Stimulated activated CD4-positive, alpha-beta T cell treated with anti-CD3 and anti-CD28 coated beads, TNF-alpha, amount 100 ng/mL, for 1 hour (primary cell): ENCODE measurements at places on chromosomes 13 and 19.
A peak's percentile ranks its signal among the peaks of the same experiment; 100 is the strongest.

DNA sequence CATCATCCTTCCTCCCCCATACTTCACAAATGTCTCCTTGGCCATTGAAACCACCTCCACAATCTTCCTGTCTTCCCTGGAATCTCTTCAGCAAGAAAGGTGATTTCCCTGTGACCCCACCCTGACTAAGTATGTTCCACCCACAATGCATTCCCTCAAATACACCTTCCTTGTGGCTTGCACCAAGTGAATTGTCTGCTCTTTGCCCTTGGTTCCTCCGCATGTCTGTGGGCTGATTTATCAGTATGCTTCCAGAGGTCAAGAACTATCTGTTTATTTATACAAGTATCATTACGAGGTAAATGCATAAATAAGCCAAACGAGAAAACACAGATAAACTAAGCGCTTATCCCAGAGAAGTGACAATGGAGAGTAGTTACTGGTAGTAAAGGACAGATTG is 45.4 kb upstream of the POMP start:
- no peak for DNase-seq

GRCh38 chr19:45440873-45441654 is 17.3 kb upstream of the ERCC1 start:
- no peak for DNase-seq

DNA sequence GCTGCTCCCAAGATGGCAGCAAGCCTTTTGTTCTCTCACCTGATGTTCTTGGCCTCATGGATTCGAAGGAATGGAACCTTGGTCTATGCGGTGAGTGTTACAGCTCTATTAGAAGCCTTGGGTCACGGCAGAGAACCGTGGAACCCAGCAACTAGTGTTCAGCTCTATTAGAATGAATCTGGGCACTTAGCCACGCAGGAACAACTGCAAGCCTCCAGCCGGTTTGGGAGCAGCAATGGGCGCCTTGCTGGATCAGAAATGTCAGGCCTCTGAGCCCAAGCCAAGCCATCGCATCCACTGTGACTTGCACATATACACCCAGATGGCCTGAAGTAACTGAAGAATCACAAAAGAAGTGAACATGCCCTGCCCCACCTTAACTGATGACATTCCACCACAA is 1100.7 kb upstream of the PRR20A start:
- DNase-seq, result no peak

DNA sequence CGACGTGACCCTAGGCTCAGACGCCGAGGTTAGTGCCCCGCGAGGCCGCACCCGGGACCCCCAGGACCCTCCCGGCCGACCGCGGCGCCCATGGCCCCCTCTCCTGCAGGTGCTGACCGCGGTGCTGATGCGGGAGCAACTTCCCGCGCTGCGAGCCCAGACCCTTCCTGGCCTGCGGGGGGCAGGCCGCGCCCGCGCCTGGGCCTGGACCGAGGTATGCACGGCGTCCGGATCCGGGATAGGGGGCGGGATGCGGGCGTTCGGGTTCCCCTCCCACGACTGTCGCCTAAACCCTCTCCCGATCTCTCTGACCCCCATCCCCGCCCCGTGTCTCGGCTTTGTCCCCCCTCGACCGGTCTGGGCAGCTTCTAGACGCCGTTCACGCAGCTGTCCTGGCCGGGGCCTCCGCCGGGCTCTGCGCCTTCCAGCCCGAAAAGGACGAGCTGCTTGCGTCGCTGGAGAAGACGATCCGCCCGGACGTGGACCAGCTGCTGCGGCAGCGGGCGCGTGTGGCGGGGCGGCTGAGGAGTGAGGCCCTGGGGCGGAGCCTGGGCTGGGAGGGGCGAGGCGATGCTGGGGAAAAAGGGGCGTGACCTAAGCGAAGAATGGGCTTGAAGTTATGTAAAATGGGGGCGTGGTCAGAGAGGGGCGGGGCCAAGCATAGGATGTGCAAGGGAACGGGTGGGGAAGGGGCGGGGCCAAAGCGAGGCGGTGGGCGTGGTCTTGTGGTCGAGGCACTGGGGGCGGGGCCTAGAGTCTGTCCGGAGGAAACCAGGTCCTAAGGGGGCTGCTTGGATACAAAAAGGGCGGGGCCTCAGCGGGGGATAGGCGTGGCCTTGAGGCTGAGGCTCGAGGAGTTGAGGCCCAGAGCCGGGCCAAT is 16.0 kb upstream of the COLGALT1 start:
- DNase-seq, result peak; percentile 94

DNA sequence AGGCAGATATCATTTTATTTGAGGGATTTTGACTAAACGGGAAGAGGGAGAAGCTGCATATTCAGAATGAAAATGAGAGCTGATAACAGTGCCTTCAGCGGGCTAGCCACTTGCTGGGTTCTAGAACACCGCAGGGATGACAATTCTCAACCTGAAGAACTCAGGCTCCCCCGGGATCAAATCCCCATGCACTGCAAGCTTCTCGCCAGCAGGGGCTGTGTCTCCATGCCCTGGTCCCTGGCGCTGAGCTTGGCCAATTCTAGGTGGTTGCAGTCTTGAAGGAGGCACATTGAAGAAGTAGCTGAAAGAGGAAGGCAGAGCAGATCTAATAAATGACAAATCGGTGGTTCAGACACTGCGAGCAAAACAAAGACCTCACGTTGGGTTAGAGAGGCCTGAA is 128.7 kb downstream of the UQCRFS1 start:
- no peak for DNase-seq

DNA sequence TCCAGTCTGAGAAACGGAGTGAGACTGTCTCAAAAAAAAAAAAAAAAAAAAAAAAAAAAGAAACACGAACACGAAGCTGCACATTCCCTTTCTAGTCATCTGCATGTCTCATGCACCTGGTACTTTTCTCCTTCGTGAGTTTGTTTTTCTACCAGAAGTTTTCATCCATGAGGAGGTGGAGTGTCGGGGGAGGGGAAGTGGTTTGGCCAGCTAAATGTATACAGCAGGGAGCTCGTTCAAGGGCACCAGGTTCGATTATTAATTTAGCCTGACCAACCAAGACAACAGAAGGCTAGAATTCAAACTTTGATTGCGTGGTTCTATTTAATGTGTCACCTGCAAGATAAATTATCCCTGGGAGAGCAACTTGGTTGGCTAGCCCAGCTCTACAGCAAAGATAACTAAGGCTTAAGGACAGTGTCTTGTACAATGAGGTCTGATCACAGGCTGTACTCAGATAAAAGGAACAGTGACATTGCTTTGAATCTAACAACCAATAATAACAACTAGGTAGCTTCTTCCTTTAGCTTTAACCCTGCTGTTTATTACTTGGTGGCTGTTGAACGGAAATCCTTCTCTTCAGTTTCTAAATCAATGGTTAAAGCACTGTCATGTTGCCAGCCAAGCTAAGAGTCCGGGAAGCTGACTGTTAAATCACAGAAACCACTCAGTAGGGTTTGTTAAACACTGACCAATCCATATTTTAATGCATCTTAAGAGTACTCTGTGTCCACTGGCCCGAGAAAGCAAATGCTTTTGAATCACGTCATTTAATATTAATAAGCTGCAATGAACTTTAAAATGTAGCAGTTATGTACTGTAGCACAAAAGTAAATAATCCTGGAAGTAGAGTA is 98.4 kb upstream of the STARD13 start:
- no peak for DNase-seq

DNA sequence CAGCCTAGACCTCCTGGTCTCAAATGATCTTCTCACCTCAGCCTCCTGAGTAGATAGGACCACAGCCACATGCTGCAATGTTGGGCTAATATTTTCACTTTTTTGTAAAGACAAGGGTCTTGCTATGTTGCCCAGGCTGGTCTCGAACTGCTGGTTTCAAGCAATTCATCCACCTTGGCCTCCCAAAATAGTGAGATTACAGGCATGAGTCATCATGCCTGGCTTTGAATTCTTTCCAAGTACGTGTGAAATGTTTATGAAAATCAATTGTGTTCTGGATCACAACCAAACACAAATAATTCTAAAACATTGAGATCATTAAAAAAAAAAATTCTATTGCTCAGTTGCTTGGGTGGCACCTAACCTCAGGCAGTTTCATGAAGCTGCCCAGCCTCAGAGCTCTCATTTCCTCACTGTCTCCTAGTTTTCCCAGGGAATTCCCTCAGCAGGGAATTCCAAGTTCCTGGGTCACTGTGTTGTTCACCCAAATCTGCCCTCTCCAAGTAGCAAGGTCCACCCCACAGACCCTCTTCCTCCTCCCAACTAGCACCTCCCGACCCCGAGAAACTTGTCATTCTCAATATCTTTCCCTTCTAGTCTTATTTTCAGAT is 44.8 kb downstream of the ING1 start:
- DNase-seq, result no peak

DNA sequence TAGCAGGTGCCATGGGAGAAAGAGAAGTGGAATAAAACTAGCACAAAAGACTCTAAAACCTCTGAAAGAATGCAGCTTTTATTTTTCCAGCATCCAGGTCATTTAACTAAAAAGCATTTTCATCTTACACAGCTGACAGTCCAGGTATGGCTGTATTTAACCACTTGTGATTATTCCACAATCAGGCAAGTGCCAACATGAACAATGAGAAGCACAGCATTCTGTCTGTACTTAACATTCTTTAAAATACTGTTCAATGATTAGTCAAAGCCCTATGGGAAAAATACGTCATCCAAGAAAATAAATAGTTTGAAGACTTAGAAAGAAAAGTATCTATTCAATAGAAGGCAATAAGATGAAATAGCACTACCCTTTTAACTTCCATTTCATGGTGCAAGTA is 246.9 kb downstream of the LIG4 start:
- no peak for DNase-seq

DNA sequence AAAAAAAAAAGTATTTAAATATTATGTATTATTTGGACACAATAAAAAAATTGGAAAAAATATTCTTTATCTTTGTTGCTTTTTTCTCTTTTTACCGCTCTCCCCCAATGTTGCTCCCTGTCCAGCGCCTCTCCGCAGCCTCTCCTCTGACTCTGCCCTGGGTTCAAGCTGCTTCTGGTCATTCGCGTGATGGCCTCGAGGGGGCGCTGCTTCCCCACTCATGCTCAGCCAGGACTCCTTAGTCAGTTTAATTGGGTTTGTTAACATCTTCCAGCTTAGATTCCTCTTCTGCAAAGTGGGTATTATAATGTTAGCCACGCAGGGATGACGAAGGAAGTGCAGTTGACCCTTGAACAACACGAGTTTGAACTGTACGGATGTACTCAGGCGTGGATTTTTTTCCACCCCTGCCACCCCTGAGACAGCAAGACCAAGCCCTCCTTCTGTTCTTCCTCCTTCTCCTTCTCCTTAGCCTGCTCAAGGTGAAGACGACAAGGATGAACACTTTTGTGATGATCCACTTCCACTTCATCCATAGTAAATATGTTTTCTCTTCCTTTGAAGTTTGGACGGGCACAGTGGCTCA is 4.9 kb upstream of the NWD1 start:
- no peak for DNase-seq

DNA sequence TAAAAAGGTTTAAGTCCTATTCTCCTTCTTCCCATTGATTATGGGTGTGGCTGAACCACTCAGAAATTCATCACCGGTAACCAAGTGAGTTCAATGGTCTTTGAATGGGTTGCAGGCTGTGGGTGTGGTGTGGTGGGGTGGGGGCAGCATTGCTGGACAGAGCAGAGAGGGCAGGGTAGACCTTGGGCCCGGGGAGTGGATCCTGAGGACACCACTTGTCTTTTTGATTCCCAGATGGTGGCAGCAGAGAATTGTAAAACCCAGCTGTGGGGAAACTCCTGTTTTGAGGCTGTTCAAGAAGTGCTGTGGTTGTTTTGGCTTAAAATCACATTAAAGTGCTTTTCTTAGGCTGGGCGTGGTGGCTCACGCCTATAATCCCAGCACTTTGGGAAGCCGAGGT is 45.8 kb upstream of the RGCC start:
- no peak for DNase-seq

DNA sequence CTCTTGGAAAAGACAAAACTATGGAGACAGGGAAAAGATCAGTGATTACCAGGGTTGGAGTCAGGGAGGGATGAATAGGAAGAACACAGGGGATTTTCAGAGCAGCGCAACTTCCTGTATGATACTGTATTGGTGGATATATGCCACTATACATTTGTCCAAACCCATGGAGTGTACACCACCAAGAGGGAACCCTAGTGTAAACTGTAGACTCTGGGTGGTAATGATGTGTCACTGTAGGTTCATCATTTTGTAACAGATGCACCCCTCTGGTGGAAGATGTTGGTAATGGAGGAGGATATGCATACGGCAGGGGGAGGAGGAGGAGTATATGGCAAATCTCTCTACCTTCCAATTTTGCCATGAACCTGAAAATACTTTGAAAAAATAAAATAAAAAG is 68.1 kb downstream of the UFM1 start:
- DNase-seq, result no peak

- DNase-seq, result no peak
Measured at GRCh38 chr13:72875233-72875632, 93.3 kb downstream of the PIBF1 start.

DNA sequence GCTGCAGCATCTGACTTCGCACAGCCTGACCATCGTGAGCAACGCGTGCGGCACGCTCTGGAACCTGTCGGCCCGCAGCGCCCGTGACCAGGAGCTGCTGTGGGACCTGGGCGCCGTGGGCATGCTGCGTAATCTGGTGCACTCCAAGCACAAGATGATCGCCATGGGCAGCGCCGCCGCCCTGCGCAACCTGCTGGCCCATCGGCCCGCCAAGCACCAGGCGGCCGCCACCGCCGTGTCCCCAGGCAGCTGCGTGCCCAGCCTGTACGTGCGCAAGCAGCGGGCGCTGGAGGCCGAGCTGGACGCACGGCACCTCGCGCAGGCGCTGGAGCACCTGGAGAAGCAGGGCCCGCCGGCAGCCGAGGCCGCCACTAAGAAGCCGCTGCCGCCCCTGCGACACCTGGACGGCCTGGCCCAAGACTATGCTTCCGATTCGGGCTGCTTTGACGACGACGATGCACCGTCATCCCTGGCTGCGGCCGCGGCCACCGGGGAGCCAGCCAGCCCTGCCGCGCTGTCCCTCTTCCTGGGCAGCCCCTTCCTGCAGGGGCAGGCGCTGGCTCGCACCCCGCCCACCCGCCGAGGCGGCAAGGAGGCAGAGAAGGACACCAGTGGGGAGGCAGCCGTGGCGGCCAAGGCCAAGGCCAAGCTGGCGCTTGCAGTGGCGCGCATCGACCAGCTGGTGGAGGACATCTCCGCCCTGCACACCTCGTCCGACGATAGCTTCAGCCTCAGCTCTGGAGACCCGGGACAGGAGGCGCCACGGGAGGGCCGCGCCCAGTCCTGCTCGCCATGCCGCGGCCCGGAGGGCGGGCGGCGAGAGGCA is 13.6 kb downstream of the C19orf25 start:
- no peak for DNase-seq

GRCh38 chr19:38706792-38707511 is 37.3 kb downstream of the CAPN12 start:
- no peak for DNase-seq

DNA sequence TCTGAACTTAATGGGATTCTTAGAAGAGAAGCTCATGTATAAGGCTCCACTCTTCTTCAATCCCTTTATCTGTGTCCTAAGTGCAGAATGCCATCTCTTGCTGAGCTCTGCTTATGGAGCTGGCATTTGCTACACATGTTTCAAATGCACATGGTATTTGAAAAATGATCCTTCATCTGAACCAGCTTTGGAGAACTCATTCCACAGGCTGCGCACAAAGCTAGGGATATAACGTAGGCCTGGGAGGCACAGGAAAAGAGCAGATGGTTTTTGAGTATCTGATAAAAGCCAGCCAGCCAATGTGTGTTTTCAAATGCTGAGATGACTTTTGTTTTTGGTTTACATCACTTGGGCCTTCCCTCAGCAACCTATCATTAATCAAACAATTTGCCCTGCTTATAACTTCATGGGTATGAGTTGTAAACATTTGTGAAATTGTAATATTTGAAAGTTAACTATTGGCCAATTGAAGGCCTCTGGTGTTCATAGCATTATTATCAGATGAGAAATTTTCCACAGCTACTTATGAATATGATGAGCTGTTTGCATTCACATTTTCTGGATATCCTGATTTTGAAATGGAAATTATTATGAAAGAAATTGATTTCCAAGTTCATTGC is 729.0 kb downstream of the FGF9 start:
- no peak for DNase-seq
